GM12878 (cell line): ENCODE measurements at places on chromosomes 3 and 15. TPM values are rescaled to one million over a fixed set of nuclear protein-coding genes. Genes with fewer than 3 reads are reported as not detected.

GRCh38 chr3:55968331-55968730, 481.2 kb upstream of the WNT5A start:
- no peak for DNase-seq

GRCh38 chr3:177430653-177431052, 233.4 kb upstream of the TBL1XR1 start:
- DNase-seq, result no peak

- no peak for DNase-seq
Observed at GRCh38 chr3:98754483-98754882, 8.7 kb upstream of the ST3GAL6 start.

- no peak for DNase-seq
Observed at GRCh38 chr15:68369931-68370767, 61.8 kb downstream of the ITGA11 start.

DNA sequence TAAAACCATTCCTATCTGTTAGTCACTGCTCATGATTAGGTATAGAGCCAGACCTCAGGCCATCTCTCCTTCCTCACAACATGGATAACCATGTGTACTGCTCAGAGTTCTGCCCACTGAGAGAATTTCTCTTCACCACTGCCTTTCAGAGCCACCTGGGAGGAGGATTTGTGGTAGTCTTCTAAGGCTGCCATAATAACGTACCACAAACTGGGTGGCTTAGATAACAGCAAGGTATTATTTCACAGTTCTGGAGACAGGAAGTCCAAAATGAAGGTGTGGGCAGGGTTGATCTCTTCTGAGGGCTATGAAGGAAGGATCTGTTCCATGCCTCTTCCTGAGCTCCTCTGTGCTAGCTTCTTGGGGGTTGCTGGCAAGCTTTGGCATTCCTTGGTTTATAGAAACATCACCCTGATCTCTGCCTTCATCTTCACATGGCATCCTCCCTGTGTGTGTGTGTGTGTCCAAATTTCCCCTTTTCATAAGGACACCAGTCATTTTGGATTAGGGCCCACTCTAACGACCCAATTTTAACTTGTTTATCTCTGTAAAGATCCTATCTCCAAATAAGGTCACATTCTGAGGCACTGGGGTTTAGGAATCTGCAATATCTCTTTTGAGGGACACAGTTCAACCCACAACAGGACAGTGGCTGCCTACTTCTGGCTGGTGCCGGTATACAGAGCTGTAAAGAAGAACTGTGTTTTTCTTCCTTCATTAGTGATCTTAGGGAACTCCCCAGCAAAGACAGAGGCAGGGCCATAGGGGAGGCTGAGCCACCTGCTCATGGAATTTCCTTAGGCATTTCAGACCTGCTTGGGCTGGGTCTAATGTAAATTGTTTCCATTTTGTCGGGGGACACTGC, 42.1 kb upstream of the NOX5 start:
- DNase-seq, result no peak

- no peak for DNase-seq
Observed at GRCh38 chr3:116005404-116005803, 382.1 kb downstream of the GAP43 start.

GRCh38 chr15:40931300-40932142, 2.4 kb downstream of the DLL4 start:
- DNase-seq, result no peak

The CYP1A2 gene
- not detected in 2 replicates for total RNA-seq

The SRGAP3 gene
- 1.1 and 1.4 TPM in 2 replicates for total RNA-seq

The PRKCI gene
- total RNA-seq, result 9.5 and 10.8 TPM in 2 replicates

The RGMA gene
- total RNA-seq, result 0.13 TPM in 1 of 2 replicates, not detected in the other

The GPR176 gene
- total RNA-seq, result 0.19 and 0.21 TPM in 2 replicates

The TEX9 gene
- 72.3 and 75.2 TPM in 2 replicates for total RNA-seq

The ERICH6 gene
- total RNA-seq, result 0.40 TPM in 1 of 2 replicates, not detected in the other

The GPR149 gene
- total RNA-seq, result not detected in 2 replicates
